Fibroblast of villous mesenchyme (primary cell): ENCODE measurements at places on chromosomes 6 and 20. TPM values are rescaled to one million over a fixed set of nuclear protein-coding genes. Genes with fewer than 3 reads are reported as not detected.

GRCh38 chr6:17417817-17418216, 24.4 kb downstream of the CAP2 start:
- peak; percentile 49 for DNase-seq

DNA sequence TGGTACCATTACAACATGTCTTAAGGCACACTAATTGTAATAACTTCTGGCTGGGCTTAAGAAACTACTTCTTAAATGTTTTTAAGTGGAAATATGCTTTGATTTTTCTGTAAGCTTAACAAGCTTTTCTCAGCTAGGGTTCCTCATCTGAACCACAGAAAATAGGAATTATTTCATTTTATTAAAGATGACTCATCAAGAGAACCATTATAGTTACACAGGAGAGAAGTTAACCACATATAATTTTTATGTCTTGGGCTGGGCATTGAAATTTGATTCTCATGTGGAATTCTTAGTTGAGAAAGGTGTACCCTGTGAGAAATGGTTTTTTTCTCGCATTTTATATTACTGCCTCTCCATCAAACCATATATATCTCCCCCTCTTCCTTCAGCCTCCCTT, 75.1 kb downstream of the QKI start:
- no peak for DNase-seq

DNA sequence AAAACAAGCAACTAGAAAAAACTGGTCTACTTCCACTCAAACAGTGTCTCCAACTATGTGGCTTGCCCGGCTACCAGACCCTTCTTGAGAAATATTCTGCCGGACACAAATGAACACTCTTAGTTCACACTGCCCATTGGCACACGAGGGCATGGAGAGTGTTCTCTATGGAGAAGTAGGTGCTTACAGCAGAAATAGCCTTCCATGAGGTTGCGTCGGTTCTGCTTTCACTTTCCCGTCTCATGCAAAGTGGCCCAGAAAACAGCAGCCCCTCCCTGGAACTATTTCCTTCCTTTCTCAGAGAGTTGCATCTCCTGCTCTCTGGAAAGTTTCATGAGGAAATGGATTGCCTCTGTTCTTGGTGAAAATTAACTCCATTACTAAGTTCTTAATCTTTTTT, 9.5 kb upstream of the HLA-DOA start:
- peak; percentile 76 for DNase-seq

DNA sequence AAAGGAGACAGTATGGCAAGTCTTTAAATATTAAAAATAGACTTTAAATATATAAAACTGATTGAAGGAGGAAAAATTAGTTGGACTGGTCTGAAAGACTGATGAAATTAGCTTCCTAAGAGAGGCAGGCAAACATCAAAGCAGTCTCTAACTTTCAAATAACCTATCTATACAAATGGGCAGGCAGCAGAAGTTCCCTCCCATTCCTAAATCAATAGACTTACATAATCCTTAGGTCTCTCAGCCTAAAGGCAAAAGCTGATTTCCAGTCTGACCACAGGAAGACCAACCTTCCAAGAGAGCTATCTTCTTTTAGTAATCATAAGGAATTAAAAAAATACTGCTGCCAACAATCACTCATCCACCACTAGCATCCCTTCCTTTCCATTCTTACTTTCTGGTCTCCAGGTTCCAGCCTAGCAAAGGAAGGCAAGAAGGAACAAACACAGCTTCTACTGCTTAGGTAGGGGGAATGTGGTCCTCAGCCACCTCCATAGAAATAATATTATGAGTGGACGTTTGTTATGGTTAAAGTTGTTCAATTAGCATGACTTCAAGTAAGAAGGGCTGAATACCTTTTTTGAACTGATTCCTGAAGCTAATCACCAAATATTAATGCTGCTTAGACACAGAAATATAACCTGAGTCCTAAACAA, 44.1 kb downstream of the SESN1 start:
- no peak for DNase-seq

BACH2 gene
- total RNA-seq: under 0.01 and 0.64 TPM in 2 replicates

PLN gene
- 5.2 and 7.4 TPM in 2 replicates for total RNA-seq
